Daoy (cell line): ENCODE measurements at places on chromosomes 11 and 22.

DNA sequence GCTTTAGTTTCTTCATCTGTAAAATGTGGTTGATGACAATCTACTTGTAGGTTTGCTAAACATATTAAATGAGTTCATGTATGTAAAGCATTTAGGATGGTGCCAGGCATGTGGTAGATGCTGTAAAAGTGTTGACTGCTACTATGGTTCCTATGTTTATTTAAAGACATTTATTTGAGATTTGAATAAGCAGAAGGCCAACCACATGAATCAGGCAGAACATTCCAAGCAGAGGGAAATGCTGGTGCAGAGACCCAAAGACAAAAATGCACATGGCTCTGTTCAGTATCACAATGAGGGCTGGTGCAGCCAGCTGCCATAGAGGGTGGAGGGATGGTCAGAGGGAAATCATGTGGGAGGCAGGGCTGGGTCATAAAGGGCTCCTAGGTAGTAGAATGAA, 156.2 kb upstream of the PDGFD start:
- DNase-seq = no peak

DNA sequence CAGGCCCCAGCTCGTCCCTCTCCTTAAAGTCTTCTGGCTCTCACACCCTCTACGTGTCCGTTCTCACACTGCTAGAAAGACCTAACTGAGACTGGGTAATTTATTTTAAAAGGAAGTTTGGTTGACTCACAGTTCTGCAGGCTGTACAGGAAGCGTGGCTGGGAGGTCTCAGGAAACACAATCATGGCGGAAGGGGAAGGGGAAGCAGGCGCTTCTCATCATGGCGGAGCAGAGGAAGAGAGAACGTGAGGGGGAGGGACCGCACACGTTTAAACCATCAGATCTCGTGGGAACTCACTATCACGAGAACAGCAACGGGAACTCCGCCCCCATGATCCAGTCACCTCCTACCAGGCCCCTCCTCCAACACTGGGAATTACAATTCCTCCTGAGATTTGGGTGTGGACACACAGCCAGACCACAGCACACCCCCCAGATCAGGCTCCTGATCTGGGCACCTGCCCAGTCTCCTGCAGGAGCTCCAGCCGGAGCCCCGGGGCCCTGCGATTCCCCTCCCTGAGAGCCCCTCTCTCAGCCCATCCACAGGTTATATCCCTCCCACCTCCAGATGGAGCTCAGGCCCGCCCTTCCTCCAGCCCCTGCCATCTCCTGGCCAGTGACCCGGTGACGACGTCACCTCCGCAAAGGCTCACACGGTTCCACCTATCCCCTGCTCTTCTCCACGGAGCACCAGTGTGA, 170.2 kb downstream of the BRD1 start:
- peak; percentile 81 for DNase-seq

GRCh38 chr11:59556115-59556916, 45.0 kb downstream of the OR4D9 start:
- DNase-seq = peak; percentile 87

GRCh38 chr11:117219001-117219400, 12.9 kb downstream of the PCSK7 start:
- DNase-seq = no peak

DNA sequence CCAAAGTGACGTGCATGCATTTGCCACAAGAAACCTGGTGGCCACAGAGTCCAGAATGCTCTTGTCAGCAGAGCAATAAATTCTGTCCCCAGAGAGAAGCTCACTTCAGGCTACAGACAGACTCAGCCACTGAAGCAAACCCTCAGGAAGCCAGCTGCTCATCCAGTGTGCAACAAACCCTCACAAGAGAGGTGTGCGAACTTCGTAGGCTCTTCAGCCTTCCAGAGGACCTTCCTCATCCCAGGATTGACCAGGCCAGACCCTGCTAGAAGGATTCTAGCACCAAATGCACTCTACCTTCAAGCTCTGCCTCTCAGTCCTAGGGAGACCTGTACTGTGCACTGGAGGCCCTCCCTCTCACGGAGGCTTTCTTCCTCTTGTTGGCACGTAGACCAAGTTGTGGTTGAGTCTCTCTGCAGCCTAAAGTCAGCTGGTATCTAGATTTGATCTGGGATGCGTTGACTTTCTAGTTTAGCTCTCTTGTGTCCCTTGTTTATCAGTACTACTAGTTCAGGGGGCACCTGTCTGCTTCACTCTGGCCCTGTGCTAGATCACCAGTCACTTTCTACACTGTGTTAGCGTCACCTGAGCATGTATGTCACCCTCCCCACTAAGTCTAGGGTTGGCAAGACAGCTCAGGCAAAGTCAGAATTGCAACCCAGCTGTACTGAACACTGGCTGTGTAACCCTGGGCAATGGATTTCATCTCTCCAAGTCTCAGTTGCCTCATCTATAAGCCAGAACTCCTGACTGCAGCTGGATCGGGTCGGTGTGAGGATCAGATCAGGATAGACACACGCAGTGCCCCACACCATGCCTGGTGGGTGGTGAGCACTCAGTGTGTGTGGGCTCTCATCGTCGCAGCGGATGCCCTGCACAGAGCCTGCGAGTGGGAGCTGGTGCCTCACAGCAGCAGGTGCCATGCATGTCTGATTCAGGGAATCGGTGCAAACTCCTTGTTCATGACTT, 22.1 kb upstream of the TMPRSS13 start:
- no peak for DNase-seq

GRCh38 chr11:86814775-86815174, 14.4 kb downstream of the PRSS23 start:
- DNase-seq = peak; percentile 51

GRCh38 chr11:58316142-58316541, 42.7 kb downstream of the OR5B17 start:
- no peak for DNase-seq

DNA sequence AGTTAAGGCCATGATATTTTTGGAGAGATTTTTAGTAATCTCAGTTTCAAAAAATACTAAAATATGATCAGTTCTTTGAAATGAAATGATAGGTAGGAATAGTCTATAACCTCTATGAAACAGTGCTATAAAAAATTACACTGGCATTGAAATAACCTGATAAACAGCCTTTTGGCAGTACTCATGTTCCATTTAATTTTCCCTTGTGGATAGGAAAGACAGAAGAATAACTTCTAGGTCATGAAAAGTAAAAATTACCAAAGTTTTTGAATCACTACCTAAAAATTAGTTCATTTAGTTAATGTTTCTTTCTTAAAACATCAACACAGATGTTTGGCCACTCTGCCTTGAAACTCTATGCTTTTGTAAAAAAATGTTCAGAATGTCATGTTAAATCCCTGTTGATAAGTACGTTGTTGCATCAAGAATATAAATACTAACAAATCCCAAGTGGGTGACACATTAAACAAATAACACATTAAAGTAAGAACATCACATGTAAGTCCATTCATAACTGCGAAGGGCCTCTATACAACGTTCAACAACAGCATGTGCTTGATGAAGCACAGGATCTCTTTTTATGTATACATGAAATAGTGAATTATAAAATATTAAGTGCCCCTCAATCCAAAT, 290.2 kb downstream of the SWAP70 start:
- no peak for DNase-seq

DNA sequence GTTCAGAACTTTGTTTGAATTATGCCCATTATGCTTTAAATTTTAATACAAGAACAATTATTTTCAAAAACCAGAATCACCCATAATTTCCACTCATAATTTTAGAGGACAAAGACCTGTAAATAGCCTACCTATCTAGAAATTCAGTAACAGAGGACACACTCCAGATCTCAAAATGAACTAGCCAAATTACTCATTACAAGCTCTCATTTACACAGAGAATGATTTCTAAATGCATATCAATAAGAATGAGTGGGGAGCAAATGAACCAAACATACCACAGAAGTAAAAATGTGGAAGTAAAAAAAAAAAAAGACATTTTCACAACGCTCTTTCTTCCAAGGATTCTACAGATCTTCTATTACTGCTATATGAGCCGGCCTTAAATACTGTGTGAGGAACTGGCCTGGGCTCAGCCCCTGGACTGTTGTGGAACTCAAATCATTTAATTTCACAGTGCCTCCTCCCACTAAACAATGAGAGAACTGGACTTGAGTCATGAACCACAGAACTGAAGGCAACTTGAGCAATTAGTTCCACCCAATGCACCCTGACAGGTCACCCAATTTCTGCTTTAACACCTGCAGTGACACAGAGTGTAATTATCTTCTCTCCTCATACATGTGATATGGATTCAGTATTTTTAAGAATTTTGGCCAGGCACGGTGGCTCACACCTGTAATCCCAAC, 8.0 kb downstream of the MRTFA start:
- peak; percentile 76 for DNase-seq

DNA sequence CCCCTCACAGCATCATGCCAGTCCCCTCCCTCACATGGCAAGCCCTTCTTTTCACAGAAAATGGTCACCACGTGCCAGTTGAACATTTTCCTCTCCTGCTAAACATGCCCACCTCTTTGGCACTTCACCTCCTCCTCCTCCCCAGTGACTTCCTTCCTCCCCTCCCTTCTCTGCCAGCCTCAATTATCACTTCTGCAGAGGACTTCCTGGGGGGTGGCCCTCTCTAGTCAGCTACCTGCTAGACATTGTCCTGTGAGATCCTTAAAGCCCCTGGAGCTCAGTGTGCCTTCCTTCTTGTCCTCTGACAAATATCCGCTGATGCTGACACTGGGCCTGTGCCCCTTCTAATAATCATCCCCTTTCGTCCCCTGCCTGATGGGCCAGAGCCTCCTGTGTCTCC, 43.2 kb upstream of the E2F8 start:
- DNase-seq = no peak
